ENCODE measurements at places on chromosomes 7 and 10.
A peak's percentile ranks its signal among the peaks of the same experiment; 100 is the strongest.

- DNase-seq: no peak
These were observed 22.4 kb upstream of the CYTH3 start for GRCh38 chr7:6294839-6295238.

DNA sequence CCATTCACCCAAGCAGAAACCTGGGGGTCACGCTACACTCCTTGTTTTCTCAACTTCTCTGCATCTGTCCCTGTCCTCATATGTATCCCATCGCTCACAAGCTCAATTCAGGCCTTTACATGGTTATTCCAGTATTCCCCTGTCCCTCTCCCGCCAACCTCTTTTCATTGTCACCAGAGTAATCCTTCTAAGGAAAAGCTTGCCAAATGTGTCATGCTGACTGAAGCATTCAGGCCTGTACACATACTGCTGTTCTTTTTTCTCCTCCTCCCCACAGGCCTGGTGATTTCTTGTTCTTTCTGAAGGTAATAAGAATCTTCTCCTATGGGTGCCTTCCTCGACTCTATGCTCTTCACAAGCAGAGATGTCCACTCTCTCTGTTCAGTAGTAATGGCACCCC lies 282.2 kb downstream of the PHTF2 start:
- no peak for DNase-seq

GRCh38 chr10:118720685-118721538 lies 33.9 kb downstream of the CACUL1 start:
- DNase-seq: peak; percentile 19

- DNase-seq: no peak
These were observed 98.7 kb upstream of the POM121L12 start for GRCh38 chr7:52936750-52937149.

GRCh38 chr7:20299647-20300312 lies 30.9 kb upstream of the ITGB8 start:
- DNase-seq: no peak

- DNase-seq: no peak
These were observed 175.1 kb downstream of the ZMYND11 start for GRCh38 chr10:310371-310770.

DNA sequence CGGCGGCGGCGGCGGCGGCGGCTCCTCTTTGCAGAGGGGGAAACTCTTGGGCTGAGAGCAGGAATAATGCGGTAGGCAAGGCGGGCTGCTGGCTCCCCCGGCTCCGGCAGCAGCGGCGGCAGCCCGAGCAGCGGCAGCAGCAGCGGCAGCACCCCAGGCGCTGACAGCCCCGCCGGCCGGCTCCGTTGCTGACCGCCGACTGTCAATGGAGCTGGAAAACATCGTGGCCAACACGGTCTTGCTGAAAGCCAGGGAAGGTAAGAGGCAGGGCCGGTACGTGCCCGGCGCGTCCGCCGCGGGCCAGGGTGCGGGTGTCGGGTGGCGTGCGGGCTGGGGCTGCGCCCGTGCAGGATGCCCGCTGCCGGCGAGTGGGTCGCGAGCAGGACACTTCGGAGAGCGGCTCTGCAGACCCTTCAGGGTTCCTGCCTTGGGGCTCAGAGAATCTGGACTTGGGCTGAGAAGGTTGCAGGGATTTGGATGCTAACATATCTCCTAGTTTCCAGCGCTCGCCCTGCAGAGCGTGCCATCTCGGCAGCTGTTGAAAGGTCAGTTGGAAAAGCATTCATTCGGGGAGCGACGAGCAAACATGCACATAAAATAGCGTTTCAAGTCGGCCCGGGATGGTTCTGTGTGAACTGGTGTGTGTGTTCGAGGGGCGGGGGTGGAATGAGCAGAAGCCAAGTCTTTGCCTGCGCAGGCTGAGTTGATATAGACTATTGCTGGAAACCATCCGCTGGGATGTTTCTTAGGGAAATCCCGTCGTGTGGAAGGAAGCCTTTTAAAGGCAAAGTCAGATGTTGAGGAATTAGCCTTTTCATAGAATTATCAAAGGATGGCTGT lies 562 bp downstream of the GRK5 start:
- DNase-seq: peak; percentile 79

DNA sequence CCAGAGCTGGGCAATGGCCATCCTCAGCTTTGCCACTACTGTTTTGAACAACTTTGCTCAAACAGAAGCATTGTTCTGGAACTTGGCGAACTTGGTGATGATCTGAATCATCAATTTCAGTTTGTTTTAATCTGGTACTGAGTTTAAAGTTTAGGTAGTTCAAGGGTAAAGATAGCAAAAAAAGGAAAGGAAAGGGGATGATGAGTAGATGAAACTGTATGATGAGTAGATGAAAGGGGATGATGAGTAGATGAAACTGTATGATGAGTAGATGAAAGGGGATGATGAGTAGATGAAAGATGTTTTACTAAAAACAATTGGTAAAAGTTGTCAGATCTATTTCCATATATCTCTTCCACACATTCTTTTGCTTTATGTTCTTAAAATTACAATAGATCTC lies 737.0 kb downstream of the LRMDA start:
- no peak for DNase-seq

DNA sequence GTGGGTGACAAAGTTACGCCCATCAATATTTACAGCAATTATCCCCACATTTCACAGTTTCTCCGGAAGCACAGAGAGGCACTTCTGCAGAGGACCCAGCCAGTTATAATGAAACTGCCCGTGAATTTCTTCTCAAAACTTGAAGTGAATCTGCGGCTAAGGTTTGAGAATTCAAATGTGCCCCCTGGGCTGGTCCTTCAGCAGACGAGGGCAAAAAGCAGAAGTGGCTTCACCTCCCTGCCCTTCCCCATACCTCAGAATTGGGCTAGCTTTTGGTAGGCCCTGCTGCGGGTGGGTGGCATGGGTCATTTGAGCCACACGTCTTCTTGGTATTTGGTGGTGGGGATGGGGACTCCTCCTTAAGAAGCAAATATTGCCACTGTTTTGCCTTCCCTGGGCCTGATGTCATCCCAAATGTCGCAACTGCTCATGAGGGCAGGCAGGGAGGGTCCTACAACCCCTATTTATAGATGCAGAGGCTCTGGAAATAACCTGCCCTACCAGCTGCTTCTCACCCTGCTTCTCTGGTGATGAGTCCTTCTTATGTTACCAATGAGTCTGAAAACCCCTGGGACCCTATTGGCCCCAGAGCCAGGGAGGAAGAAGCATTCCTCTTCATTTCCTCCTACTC lies 16.6 kb upstream of the WDFY4 start:
- DNase-seq: no peak

DNA sequence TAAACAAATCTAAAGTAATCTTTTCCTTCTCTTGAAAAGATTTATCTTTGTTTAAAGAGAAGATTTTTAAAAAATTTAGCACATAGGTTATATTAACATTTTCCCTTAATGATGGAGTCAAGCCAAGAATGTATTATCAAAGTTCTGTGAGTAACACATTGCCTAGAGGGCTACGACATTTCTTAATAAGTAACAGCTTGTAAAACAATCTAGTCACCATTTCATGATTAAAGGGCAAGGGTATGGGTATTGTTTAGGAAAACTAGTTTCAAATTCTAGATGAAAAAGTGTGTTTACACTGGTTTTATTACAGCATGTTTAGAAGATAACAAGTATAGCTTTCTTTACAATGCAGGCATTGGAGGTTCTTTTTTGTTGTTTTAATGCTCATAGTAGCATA lies 28.6 kb upstream of the LAMB4 start:
- no peak for DNase-seq

GRCh38 chr7:65444899-65445823 lies 71.5 kb downstream of the ZNF92 start:
- DNase-seq: no peak

DNA sequence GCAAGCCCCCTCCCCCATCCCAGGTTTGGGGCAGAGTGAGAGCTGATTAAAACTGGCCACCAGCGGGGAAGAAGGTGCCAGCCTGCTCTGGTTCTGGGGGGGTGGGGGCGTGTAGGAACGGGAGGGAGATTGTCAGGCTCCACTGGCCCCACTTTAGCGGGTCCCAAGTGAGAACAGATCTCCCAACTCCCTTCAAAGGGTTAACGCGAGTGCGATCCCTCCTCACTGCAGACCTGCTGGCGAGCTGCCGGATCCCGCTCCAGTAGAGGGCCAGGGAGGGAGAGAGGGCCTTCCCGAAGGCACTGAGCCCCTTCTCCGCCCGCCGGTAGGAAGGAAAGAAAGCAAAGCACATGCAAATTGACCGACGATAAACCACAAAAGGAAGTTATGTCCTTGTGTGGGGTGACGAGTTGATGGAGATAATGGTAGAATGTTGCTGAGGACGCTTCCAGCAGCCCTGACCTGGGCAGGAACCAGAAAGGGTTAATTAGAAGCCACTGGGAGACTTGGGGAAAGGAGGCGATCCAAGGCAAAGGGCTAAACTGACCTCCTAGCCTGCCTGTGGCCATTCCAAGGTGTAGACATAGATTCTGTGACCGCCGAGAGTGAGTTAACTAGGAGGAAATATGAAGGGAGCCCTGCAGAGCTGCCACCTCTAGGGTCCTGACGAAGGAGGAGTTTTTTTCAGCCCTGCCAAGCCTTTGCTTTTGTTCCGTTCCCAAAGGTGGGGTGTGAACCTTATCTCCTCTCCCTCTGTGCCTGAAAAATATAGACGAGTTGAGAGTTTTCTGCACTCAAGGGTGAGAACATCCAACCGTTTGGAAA lies 1.5 kb downstream of the NRG3 start:
- DNase-seq: peak; percentile 58

DNA sequence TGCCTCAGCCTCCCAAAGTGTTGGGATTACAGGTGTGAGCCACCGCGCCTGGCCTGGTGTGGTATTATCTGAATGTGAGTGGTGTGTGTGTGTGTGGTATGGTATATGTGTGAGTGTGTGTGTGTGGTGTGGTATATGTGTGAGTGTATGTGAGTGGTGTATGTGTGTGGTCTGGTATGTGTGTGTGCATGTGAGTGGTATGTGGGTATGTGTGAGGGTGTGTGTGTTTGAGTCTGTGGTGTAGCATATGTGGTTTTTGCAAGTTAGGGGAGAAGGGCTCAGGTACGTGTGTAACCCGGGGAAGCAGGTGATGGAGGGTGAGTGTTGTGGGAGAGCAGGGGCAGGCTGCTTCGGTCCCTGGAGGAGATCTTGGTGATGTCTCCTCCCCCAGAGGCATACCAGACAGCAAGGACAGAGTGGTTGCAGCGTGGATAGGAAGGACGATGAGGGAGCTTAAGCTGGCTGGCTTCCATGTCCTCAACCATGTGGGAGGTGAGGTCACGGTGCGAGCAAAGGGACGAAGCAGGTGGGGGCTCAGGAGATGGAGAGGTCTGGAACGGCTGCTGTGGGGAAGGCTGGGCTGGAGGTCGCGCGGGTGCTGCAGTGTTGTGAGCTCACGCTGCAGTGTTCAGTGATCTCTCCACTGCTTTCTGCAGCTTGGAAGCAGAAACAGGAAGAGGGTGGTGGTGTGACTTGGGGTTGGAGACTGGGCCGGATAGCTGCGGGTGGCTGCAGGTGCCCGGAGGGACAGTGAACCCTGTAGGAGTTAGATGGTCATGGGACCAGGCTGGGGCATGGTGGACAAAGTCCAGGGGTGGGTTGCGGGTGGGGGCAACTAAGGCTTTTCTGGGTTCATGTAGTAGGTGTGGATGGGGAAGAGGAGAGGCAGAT lies 5.0 kb downstream of the ZYX start:
- DNase-seq: no peak

- DNase-seq: no peak
These were observed 34.6 kb downstream of the FRA10AC1 start for GRCh38 chr10:93667795-93668194.

GRCh38 chr7:100208911-100209408 lies 10.8 kb upstream of the PVRIG start:
- peak; percentile 12 for DNase-seq

DNA sequence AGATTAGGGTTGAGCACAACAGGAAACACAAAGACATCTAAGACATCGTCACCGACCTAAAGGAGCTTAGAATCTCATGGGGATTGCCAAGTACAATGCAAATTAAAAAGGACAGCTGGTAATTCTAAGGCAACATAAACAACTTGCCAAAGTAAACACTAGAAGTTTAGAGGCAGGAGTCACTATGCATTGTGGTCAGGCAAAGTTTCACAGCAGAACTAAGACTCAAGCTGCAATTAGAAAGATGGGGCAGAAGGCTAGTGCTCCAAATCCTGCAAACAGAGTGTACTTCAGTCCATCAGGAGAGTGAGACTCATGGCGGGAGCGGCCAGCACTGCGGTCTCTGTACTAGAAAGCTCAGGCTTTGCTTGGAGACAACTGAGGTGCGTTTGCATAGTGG lies 52.7 kb downstream of the HIPK2 start:
- no peak for DNase-seq

- DNase-seq: no peak
These were observed 213.3 kb upstream of the KCND2 start for GRCh38 chr7:120059641-120060040.

GRCh38 chr10:133187091-133187905 lies 27.3 kb downstream of the KNDC1 start:
- no peak for DNase-seq

DNA sequence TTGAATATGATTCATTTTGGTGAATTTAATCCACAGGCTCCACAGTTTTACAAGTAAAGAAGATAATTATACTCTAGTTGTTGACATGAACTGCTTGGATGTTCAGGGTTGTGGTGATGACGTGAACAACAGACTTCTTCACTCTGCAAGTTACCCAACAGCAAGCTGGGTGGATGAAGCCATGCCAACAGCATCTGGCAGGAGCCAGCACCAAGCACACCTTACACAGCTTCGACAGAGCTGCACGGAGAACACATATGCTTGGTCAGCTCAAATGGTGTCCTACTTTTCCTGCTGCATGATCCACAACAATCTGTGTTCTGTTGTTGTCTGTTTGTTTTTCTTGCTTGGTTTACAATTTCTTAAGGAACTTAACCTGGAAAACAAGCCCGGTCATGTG lies 9.8 kb downstream of the NOD1 start:
- DNase-seq: no peak

GRCh38 chr10:971150-971542 lies 17.1 kb upstream of the GTPBP4 start:
- no peak for DNase-seq

DNA sequence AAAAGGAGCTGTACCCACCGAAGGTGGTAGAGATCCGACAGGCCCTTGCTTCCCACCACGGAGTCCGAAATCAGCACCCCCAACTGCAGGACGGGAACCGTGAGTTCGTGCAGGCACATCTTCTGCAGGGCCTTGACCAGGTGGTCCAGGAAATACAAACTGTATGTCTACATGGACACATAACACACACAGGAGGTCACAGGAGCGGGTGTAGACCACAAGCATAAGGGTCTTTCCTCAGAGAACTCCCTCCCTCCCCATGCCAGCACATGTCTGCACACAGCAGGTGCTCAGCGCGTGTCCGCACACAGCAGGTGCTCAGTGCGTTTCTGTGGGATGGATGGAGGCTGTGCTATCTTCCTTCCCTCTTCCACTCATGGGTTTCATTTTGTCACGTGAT lies 69.7 kb downstream of the CFAP46 start:
- no peak for DNase-seq

GRCh38 chr10:43231523-43232078 lies 35.3 kb downstream of the RASGEF1A start:
- no peak for DNase-seq

GRCh38 chr10:112533916-112534315 lies 86.9 kb downstream of the VTI1A start:
- no peak for DNase-seq

- no peak for DNase-seq
These were observed 82.7 kb upstream of the KLF6 start for GRCh38 chr10:3867454-3868270.
